ENCODE measurements at places on chromosomes 2 and 18.

DNA sequence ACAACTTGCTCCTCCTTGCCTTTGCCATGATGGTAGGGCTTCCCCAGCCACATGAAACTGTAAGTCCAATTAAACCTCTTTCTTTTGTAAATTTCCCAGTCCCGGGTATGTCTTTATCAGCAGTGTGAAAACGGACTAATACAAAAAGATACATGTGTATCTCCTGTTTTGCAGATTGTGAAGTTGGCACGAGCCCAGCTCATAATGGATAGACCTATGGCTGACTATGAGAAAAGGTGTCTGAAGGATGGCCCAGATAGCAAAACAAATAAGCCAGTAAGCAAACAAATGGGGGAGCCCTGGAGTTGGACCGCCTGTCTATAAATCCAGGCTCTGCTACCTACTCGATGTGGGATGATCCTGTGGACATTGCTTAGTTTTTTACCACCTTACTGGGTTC is 15.5 kb upstream of the PRKCE start:
- DNase-seq: no peak

DNA sequence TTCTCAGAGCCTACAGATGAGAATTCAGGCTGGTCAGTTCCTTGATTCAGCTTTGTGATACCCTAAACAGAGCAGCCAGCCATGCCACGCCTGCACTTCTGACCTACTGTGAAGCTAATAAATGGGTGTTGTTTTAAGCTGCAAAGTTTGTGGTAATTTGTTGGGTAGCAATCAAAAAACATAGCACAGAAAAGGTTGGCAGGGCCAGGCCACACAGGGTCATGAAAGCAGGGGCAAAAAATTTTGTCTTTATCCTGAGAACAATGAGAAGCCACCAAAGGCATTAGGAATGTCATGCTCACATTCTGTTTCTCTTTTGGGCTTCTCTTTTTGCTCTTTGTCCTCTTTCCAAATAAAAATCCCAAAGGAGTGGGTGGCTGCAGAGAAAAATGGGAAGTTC is 385.9 kb downstream of the TXNL1 start:
- no peak for DNase-seq

DNA sequence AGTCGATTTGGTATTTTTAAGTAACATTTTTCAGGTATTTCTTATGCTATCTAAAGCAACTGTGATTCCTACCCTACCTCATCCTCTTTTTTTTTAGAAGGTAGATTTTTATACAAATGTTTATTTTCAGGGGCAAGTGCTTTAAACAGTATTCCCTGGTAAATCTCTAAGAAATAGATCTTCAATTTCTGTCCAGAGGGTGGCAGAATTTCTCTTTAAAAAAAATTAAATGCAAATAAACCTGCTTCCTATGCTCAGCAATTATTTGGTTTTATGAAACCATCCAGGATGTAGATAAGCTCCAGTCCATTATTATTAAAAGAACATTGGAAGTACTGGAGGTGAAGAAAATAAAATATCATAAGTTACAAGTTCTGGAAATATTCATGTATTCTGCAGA is 191.9 kb downstream of the MYO3B start:
- DNase-seq: no peak

DNA sequence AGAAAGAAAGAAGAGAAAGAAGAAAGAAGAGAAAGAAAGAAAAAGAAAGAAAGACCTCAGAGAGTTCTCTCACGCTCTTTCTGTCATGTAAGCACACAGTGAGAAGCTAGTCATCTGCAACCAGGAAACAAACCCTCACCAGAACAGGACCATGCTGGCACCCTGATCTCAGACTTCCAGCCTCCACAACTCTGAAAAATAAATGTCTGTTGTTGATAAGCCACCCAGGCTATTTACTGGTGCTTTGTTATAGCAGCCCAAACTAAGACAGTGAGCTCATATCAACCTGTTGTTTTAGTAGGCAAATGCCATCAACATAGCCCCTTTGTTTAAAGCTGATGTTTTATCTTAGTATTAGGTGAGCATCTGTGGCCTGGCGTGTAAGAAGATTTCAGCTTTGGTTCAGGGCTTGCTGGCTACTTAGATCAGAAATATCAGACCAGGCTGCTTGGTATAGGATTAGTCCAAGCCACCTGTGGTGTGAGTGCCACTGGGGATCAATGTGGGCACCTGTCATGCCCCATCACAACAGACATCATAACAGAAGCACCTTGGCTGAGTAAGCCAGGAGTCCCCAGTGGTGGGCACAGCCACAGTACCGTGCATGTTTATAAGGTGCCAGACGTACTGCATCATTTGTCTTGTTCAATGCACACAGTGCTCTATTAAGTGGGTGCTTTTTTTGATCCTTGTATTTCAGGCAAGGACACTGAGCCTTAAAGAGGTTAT is 94.4 kb downstream of the LBH start:
- no peak for DNase-seq

DNA sequence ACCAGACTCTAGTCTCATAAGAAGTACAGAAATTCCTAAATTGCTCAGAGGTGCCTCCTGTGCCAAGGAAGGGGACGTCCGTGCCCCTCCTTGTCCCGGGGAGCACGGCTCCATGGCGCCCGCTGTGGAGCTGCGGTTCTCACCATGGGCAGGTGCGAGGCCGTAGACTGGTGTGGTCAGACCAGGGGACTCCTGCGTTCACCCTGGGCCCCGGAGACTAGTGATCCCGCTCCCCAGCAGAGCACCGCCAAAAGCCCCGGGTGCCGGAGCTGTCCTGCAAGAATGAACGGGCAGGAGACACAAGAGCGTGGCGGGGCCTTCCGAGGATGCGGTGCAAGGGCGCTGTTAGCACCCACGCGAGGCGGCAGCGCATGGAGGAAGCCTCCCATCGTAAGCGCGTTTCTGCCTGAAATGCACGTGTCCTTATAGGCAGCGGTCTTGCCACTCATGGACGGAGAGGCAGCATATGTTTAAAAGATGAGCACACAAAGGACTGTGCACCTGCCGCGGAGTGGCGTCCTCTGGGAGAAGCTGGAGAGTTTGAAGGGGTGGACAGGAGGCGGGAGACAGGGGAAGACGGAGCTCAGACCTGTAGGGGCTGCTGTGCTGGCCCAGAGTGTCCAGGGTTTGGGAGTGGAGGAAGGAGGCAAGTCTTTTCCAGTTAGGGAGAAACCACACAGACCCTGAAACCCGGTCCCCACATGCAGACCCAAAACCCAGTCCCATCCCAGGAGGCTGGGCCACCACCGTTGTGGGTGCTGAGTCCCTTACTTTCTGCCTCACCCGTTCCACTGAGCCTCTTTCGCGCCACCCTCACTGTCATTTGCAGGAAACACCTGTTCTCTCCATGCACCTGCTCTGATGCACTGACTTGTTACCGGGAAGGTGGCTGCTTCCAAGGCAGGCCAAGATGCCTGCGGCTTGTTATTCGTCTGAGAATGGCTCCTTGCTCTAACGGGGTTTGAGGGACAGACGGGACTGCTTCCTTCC is 7.5 kb upstream of the KCNG2 start:
- DNase-seq: no peak

- DNase-seq: peak; percentile 23
These were observed 8.4 kb downstream of the NCAPH start for GRCh38 chr2:96344011-96344410.

DNA sequence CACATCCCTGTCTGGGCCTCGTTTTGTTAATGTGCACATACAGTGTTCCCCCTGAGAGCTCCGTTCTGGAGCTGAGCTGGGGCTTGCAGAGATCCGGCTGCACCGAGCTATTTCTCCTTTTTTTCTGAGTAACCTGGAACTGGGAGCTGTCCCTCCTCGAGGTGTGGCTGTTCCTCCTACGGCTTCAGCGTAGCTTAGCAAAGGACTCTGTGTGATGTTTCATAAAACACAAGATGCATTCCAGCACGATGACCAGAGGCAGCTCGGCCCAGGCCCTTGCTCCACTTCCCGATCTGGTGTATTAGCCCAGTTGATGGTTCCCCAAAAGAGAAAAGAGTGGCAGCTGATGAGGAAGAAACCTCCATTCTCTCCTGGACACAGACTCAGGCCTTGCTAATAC is 103.0 kb downstream of the FAM210A start:
- DNase-seq: no peak

- DNase-seq: no peak
These were observed 35.2 kb downstream of the CENPO start for GRCh38 chr2:24828238-24828996.

DNA sequence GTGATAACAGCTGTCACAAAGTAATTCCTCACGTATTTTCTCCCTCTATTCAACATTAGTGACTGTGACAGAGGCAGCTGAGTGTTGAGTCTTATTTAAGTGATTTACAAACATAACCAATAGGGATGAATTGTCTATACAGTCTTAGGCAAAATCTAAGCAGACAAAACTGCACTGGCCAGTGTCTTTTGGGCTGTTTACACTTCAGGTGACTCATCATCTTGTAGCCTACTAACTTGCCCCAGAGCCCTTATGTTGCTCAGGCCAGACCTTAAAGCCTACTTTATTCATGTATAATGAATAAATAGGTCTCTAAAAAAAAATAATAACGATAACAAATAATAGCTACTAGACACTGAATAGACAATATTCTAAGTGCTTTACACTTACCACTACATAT is 17.2 kb downstream of the THOC1 start:
- DNase-seq: no peak

DNA sequence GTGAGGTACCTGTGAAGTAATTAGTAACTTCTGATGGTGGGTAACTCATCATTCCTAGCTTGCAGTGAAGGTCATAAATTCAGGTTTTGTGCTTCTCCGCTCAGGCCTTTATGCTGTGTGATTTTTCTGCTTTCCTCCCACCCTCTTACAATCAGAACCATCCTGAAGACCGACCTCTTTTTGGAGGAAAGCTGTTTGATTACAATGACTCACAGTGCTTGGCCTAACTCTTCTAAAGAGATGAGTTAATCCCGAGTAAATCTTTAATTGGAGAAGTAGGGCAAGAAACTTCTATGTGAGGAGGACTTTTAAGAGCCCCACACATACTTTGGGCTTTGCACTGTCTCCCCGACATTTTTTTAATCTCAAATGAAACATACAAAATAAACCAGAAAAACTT is 53.1 kb downstream of the TTC27 start:
- no peak for DNase-seq

Measured in stimulated activated CD4-positive, alpha-beta T cell treated with anti-CD3 and anti-CD28 coated beads, Interleukin-2, amount 100 ng/mL, for 48 hours (primary cell).